ENCODE measurements at places on chromosomes 5 and 9.

DNA sequence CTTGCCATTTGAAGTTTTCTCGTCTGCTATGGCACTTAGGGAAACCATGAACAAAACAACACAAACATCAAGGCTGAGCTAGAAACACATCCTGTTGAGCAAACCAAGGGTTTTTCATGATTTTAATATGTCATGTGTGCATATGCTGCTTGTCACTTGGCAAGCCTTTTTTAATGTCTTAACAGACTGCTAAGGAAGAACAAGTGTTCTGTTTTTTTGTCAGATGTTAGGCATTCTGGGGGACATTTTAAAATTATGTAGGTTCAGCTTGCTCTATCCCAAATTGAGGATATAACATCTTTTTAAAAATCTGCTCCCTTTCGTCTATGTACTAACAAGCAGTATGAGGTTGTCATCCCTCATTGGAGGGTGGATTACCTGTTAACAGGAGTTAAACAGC is 150.3 kb downstream of the HTR1A start:
- no peak for DNase-seq

- DNase-seq: no peak
Observed at GRCh38 chr9:105254226-105254625, 9.8 kb downstream of the SLC44A1 start.

- no peak for DNase-seq
Observed at GRCh38 chr5:146072595-146072994, 32.8 kb downstream of the PLAC8L1 start.

DNA sequence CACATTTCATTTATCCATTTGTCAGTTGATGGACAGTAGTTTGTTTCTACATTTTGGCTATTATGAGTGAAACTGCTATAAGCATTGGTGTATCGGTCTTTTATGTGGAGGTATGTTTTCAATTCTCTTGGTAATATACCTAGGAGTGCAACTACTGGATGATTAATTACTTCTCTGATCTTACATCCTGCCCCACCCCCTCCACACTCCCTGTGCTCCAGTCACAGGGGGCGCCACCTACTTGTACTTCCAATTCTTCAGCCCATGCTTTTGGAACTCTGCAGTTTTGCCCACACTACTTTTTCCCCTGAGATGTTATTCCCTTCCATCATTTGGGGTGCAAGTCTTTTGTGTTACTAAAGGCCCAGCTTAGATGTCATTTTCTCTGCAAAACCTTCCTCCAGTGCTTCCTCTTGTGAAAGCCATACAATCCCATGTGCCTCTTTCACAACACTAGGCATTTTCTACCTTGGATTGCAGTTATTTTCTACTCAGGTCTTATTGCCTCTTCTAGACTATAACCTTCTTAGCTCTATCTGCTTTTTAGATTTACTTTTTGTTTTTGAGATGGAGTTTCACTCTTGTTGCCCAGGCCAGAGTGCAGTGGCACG is 42.1 kb downstream of the SEC61B start:
- no peak for DNase-seq

- DNase-seq: no peak
Observed at GRCh38 chr5:33936381-33937016, at the start of gene RXFP3. TSS of gene RXFP3 (plus strand) at chr5:33936386. CDS start at chr5:33936741, 355 bp downstream.

- DNase-seq: no peak
Observed at GRCh38 chr5:75031366-75031765, 21.0 kb downstream of the GCNT4 start.

DNA sequence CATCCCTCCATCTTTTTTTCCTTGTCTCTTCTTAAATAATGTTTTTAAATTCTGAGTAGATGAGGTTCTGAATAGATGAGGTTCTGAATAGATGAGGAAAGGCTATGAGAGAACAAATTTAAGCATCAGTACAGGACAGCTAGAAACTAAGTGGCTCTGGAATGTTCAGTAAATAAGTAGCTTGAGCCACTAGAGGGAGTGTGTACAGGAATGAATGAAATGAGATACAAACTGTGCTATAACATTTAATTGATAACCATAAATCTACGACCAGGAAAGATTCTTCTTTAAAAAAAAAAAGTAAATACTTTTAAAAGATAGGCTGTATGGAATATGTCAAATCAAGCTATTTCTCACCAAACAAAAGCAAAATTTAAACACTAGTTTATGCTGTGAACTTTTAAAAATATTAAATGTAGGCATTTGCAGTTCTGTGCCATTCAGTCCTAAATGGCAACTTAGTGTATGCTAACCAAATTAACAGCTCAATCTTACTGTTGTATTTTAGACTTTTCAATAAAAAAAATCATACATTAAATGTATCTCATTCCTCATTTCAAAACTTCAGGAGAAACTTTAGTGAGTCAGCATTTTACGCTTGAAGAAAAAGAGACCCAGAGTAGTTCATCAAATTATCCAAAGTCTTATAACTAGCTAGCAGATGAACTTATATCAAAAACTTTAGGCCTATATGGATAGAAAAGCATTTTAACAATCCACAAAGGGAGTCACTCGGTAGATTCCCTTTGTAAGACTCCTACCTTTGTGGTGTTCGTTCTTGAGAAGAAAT is 70.4 kb upstream of the SNX2 start:
- DNase-seq: peak; percentile 73

Data from dermis microvascular lymphatic vessel endothelial cell (primary cell).